Globus pallidus (tissue), 1 donor: ENCODE measurements at places on chromosomes 7 and 10.
A peak's percentile ranks its signal among the peaks of the same experiment; 100 is the strongest.

DNA sequence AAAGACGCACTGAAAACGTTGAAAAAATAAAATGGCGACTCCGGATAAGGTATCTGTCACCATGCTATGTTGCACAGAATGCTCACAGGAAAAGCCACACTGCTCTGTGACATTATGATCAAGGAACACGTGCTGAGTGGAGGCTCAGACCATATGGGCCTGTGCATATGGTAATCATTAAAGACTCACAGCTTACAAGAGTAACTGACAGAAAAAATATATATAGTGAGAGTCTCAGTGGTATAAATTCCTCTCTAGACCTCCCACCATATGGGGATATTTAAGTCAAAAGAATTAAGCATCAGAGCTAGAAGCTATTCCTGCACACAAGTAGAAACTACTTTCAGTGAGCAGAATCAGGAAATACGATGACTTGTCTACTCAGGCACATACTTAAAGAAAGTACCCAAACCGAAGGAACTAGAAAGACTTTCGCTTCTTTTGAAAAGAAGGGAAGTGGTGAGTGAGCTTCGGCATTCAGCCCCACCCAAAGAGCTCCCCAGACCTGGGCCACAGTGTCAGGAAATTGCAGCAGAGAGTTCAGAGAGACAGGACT is 65.1 kb upstream of the MPP7 start:
- DNase-seq: peak; percentile 35

GRCh38 chr7:129664029-129665012 is 52.8 kb downstream of the NRF1 start:
- DNase-seq: peak; percentile 43

DNA sequence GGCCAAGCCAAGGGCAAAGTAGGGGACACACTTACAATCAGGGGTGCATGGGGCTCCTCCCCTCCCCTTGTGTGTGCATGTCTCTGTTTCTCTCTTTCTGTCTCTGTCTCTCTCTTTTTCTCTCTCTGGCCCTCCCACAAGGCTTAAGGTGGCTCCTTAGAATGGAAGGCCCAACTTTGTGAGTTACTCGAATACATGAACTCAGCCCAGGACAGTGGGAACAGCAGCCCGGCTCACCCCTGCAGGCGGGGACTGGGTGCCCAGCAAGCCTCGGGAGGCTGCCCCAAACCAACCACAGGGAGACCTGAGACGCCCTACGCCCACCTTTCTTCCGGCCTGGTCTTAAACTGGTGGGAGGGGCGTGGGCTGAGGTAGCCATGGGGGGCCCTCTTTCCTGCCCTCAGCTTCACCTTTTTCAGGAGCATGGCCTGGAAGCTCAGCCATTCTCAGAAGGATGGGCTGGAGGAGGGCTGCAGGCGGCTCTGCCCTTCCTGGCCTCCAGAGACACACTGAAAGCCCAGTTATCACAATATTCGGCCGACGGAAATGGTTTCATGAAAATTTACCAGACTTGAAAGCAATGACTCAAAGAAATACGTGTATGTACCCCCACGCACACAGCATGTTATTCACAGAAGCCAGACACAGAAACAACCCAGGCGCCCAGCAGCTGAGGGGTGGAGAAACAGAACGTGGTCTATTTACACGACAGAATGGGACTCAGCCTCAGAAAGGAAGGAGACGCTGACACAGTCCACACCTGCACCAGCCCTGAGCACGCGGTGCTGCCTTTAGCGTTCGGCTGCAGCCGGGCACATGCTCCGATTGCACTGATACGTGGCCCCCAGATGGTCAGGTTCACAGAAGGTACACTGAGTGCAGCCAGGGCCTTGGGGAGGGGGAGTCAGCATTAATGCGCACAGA is 229.5 kb downstream of the PTPRN2 start:
- DNase-seq: no peak

DNA sequence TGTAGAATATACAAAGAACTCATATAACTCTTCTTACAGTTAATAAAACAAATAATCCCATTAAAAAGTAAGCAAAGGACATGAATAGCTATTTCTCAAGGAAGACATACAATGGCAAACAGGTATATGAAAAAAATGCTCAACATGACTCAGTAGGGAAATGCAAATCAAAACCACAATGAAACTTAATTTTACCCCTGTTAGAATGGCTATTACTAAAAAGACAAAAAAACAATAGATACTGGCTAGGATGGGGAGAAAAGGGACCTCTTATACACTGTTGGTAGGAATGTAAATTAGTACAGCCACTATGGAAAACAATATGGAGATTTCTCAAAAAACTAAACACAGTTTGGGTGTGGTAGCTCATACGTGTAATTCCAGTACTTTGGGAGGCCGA is 37.8 kb downstream of the HERPUD2 start:
- DNase-seq: no peak

GRCh38 chr7:37247861-37248260 is 200.8 kb downstream of the ELMO1 start:
- DNase-seq: no peak

- DNase-seq: no peak
Observed at GRCh38 chr10:116298586-116298985, 25.6 kb upstream of the GFRA1 start.

DNA sequence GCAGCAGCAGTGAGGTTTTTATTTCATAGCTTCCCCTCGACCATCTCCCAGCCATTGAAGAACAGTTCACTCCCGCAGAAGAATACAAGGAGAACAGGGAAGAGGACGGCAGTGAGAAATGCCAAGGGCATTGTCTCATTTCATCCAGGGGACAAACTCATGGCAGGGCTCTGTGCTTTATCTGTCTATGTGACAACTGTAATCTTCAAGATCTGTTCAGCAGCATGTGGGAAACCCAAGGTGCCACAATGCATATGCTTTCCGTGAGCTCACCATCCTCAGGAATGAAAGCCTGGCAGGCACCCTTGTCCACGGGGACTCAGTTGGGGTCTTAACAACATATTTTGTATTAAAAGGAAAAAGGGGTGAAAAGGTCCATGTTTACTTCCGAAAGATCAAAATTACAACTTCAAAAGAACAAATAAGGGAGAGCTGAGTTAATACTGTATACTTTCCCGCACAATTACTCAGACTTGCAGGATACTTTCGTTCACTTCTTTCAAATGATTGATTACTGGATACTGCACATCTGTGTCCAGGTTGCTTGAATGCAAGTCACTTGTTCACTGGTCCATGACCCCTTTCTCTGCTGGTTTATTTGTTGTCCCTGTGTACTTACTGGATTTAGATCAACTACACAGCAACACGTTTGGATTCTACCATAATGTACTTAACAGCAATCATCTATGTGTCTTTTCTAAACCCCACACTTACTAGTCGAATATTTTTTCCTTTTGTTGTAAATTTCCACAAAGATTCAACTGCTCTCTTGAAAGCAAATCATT is 90.1 kb upstream of the ATP6V0A4 start:
- DNase-seq: no peak

GRCh38 chr7:6442114-6442513 is 5.6 kb downstream of the DAGLB start:
- no peak for DNase-seq

DNA sequence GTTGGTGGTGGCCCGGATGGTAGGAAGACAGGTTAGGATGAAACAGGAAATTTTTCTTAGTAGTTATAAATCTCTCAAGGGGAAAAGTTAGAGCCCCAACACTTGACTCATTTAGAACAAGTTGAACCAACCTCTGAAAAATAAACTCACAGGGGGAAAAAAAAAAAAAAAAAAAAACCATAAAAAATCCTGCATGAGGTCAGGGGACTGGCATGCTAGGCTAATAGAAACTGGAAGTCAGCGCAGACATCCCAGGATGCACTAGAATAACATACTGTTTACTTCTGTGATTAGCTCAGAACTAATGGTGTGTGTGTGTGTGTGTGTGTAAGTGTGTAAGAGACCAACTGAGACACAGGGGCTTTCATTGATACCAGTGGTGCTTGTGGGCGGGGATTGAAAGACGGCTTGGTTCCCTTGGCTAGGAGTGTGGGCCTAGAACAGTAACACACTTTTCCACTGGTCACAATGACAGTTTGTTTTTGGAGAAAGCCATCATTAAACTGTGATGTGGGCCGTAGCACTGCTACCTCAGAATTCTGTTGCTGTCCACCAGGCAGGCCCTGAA is 491.6 kb upstream of the GALNT17 start:
- no peak for DNase-seq

DNA sequence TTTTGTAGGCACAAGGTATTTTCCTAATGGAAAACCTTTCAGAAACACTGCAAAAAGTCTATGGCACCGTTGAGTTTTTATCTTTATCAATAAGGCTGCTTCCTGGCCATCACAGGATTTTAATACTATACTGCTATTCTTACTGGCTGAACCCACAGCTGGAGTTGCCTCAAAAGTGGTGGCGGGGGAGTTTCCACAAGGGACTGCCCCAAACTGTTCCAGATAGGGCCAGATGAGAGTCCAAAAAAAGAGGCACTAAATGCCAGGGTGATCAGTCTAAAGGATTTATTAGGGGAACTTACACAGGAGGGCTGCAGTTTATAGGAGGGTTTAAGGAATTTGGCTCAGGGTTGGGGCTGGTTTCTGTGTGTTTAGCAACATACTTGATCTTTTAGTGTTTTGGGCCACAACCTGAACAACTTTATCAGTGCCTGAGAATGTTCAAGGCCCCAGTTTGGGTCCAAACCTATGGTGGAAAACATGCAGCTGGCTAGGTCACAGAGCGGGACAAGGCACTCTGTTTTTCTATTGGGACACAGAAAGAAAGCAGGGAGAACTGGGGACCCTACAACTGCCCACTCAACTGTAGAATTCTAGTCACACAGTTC is 41.4 kb downstream of the STAM start:
- no peak for DNase-seq

DNA sequence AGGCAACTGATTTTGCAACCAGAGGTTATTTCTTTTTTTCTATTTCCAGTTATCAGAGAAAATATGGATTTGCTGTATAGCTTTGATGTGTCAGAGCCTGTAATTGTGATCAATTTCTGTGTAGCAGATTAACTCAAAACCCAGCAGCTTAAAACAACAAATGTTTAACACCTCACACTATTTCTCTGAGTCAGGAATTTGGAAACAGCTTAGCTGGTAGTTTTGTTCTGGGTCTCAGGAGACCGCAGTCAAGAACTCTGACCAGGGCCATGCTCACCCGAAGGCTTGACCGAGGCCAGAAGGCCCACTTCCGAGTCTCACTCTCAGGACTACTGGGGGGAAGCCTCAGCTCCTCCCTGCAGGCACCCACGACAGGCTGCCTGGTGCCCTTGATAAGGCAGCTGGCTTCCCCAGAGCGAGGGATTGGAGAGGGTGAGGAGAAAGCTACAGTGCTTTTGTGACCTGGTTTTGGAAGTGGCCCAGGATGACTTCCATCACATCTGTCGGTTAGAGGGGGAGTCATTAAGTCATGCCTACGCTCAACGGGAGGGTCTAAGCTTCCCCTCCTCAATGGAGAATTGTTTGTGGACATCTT is 105.7 kb upstream of the SHH start:
- no peak for DNase-seq

- peak; percentile 90 for DNase-seq
Observed at GRCh38 chr7:130921391-130922180, 187.6 kb upstream of the KLF14 start.

DNA sequence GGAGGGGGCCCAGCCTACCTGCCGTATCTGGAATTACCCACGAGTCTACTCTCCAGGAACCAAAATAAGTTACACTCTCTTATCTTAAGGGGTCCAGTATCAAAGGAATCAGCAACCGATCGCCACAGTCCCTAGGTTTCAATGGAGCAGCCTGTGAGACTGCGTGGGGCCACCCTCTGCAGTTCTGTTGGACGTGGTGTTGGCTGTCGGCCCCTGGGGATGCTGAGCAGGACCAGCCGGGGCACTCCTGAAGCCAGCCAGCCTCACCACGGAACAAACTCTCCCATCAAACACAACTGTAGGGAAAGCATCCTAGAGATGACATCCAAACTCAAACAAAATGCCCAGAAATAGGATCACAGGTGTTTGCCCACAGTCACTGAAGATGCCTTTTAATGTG is 25.5 kb upstream of the ABLIM1 start:
- DNase-seq: no peak
